ENCODE measurements at places on chromosomes 11 and 22. TPM values are rescaled to one million over a fixed set of nuclear protein-coding genes. Genes with fewer than 3 reads are reported as not detected.

Gene TP53AIP1
- 0.44 TPM for polyA plus RNA-seq

Gene CDHR5
- polyA plus RNA-seq, result not detected

Gene HOATZ
- polyA plus RNA-seq, result not detected

Gene RAB38
- polyA plus RNA-seq, result 0.39 TPM

Gene TMPRSS4
- polyA plus RNA-seq, result 0.51 TPM

Gene KRTAP5-5
- not detected for polyA plus RNA-seq

Gene KCNC1
- polyA plus RNA-seq, result 18.9 TPM

Gene BET1L
- polyA plus RNA-seq, result 23.8 TPM

Gene MYOD1
- not detected for polyA plus RNA-seq

Gene CTSF
- 133 TPM for polyA plus RNA-seq

Gene ZC3H12C
- 2.5 TPM for polyA plus RNA-seq

Gene HTR3A
- 1.5 TPM for polyA plus RNA-seq

Gene ZBTB16
- 10.3 TPM for polyA plus RNA-seq

Gene EXPH5
- 0.49 TPM for polyA plus RNA-seq

Gene TRIM48
- polyA plus RNA-seq, result not detected

Gene PIWIL4
- 0.44 TPM for polyA plus RNA-seq

Gene ST14
- polyA plus RNA-seq, result 13.7 TPM

Gene CRACR2B
- polyA plus RNA-seq, result 3.1 TPM

Gene PKDREJ
- not detected for polyA plus RNA-seq

Gene NRXN2
- polyA plus RNA-seq, result 117 TPM

Gene TBC1D10A
- 13.6 TPM for polyA plus RNA-seq

Gene SLC25A45
- 4.0 TPM for polyA plus RNA-seq

Gene SLC37A4
- 32.4 TPM for polyA plus RNA-seq

Gene SHANK3
- polyA plus RNA-seq, result 19.5 TPM

Gene GDPD4
- polyA plus RNA-seq, result not detected

Gene MUC2
- polyA plus RNA-seq, result not detected

Gene SPDYC
- polyA plus RNA-seq, result not detected

Gene CHID1
- polyA plus RNA-seq, result 74.6 TPM

Gene IGLL1
- not detected for polyA plus RNA-seq

Gene CDC45
- polyA plus RNA-seq, result 21.5 TPM

Gene DRICH1
- not detected for polyA plus RNA-seq

Gene DEFB108B
- polyA plus RNA-seq, result not detected

Gene CRYBB2
- polyA plus RNA-seq, result not detected

Gene MS4A12
- polyA plus RNA-seq, result not detected

Gene ART5
- polyA plus RNA-seq, result 0.85 TPM

Gene KDM4D
- 1.1 TPM for polyA plus RNA-seq

Gene MGAT3
- 19.3 TPM for polyA plus RNA-seq

Gene OR4A16
- not detected for polyA plus RNA-seq

Gene CTTN
- polyA plus RNA-seq, result 57.5 TPM

Gene OR5AK2
- not detected for polyA plus RNA-seq

Gene SRRD
- polyA plus RNA-seq, result 17.2 TPM

Gene DCHS1
- polyA plus RNA-seq, result 23.4 TPM

Gene PANX2
- polyA plus RNA-seq, result 15.2 TPM

Gene ANO5
- 0.48 TPM for polyA plus RNA-seq
